ENCODE measurements at places on chromosomes 12 and 14.

GRCh38 chr14:89907655-89908054, 46.9 kb downstream of the EFCAB11 start:
- no peak for DNase-seq

- no peak for DNase-seq
Measured at GRCh38 chr12:105341010-105341409, 10.5 kb downstream of the C12orf75 start.

DNA sequence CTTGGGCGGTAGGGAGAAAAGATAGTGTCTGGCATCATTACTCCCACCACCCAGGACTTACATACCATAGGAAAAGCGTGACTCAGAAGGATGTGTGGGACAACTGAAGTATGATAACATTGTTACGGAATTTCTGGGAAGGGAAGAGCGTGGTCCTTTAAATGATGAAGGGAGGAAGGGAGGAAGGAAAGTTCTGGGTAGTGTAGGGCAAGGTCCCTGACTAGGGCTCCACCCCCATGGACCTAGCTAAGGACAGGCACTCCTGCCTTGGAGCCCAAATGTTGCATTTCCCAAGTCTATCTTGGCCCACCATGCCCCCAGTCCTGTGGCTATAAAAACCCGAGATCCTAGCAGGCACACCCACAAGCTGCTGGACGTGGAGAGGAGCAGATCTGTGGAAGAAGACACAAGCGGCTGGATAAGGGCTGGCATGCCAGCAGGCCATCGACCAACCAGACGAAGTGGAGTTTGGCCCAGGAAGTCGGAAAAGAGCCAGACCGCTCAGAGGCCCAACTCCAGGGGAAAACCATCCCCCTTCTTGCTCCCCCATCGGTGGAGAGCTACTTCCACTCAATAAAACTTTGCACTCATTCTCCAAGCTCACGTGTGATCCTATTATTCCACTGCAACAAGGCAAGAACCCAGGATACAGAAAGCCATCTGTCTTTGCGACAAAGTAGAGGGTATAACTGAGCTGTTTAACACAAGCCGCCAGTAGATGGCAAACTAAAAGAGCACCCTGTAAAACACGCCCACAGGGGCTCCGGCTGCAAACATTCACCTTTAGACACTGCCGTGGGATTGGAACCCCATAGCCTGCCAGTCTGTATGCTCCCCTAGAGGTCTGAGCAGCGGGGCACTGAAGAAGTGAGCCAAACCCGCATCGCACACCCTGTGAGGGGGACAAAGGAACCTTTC, 23.0 kb upstream of the RAB21 start:
- DNase-seq = peak; percentile 48

DNA sequence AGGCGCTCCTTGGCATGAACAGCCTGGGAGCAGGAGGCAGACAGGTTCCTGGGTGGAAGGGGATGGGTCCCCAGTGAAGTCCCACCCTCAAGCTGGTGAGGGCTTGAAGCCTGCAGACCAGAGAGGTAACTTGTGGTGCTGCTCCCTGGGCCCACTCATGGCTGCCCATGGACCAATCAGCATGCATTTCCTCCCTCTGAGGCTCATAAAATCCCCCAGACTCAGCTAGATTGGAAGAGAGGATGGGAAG, 50.2 kb downstream of the A2M start:
- no peak for DNase-seq
